ENCODE measurements at places on chromosomes 12 and 14.

DNA sequence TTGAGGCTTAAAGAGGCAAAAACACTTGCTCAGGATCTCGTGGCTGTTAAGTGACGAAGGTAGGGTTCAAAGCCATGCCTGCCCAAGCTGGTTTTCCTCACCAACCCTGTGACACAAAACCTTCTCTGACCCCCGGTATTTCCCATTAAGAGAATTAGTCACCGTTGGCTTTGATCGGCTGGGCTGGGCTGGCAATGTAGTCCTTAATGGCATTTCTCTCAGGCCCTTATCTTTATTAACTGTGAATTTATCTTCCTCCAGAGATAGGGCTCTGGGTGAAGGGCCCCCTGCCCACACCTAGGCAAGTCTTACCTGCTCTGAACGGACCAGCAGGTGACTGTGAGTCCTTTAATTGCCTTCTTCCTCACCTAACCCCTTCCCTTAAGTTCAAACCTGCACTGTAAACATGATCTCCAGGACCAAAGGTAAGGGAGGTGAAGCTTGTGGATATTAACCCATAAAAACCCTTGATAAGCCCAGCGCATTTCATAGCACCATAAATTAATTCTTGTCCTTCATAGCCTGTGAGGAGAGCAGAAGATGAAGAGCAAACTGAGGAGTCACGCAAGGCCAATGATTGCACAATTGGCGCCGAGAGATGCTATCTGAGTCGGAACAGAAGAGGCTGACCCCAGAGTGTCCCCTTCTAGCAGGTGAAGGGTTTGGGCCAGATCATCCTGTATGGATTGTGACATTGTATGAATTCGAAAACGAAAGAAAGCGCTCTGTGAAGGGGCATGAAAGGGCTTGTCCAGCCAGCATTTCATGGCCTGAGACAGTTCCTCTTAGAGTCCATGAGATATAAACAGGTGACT is 790.8 kb upstream of the TBX3 start:
- no peak for DNase-seq

- no peak for DNase-seq
These were observed 89.7 kb downstream of the RFX4 start for GRCh38 chr12:106672314-106673025.

GRCh38 chr12:109545826-109546225 is 27.5 kb downstream of the MMAB start:
- DNase-seq = no peak

GRCh38 chr12:69984241-69984640 is 159.2 kb downstream of the MYRFL start:
- DNase-seq = no peak

- no peak for DNase-seq
These were observed 73.1 kb upstream of the PWP1 start for GRCh38 chr12:107612508-107612907.

DNA sequence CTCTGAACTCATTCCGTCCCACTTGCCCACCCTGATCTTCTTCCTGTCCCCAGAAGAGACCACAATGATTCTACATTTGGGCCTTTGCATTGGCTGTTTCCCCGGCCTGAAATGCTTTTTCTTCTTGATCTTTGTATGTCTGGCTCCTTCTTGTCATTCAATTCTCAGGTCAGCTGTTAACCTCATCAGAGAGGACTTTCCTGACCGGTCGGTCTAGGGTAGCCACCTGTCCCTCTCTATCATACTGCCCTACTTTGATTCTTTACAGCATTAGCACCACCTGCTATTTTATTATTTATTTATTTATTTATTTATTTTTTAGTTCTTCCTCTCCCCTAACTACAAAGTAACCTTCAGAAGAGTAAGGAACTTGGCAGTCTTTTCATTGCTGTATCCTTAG is 84.3 kb downstream of the DYRK2 start:
- no peak for DNase-seq

DNA sequence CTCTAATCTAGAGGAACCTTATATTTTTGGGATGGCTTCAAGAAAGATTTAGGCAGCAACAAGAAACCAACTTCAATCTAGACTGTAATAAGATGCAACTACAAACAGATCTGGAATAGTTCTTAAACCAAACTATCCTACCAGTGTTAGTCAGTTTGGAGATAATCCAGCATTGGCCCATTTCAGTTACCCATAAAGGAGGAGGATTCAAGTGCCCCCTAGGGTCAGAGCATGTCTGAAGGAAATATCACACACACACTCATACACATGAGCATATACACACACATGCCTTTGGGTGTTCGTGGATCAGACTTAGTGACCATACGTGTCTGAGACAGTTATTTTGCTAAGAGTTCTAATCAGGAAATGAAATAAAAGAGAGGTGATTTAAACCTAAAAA is 261.2 kb downstream of the ADAMTS20 start:
- DNase-seq = no peak

DNA sequence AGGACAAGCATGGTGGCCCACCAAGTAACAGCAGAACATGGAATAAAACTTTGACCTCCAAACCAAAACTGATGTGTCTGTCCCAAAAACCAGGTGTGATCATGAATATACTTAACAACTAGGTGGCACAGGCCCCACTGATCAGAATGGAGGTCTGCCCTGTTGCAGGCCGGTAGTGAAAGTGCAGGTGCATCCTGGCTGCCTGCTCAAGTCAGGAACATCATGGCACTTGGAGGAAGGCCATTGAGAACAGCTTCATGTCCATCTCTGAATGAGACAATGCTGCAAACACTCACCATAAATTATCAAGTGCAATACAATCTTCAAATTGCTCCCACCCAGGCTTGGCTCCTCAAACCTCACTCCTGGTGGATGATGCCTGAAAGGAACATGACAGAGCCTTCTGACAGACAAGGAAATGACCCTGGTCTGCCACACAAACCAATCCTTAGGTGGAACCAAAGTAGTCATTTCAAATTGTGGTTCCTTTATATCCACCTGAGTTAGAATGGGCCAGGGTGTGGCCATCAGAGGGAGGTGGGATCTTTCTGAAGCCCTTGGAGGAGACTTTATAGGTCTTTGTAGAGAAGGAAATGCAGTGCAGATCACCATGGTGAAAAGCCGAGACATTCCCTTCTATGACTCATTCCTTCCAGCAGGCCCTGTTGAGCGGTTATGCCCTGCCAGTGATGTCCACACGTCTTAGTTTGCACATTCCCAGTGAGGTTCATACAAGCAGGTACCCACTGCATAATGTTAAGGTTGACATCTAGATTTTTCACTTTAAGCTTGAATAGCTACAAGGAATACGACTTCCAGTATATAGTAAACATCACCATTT is 36.0 kb downstream of the EGLN3 start:
- no peak for DNase-seq

- DNase-seq = no peak
These were observed 39.4 kb downstream of the MVK start for GRCh38 chr12:109612975-109613502.

DNA sequence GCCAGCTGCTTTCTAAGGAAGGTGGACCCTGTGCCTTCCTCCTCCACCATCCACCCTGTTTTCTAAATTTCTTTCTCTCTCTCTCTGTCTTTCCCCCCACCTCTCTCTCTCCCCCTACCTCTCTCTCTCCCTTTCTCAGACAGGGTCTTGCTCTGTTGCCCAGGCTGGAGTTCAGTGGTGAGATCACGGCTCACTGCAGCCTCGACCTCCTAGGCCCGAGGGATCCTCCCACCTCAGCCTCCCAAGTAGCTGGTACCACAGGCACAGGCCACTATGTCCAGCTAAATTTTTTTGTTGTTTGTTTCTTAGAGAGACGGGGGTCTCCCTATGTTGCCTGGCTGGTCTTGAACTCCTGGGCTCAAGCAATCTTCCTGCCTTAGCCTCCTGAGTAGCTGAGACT is 59.8 kb upstream of the STON2 start:
- DNase-seq = no peak

DNA sequence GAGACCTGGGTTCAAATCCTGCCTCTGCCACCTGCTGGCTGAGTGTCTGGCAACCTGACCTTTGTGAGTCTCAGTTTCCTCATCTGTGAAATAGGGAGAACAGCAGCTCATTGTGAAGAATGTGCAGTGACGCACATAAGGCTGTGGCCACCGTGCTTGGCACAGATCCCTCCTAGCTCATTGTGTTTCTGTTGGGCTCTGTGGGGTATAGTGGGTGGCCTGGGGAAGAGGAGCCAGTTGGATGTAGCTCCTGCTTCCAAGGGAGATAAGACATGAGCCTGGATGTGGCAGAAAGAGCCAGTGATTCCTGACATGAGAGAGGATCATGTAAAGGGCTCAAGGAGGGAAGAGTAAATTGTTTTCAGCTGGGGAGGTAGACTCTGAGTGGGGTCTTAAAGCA is 120.0 kb downstream of the ESRRB start:
- no peak for DNase-seq

- DNase-seq = no peak
These were observed 102.8 kb upstream of the NPAS3 start for GRCh38 chr14:32835924-32836323.

GRCh38 chr14:73203527-73203926 is 33.8 kb upstream of the PAPLN start:
- DNase-seq = no peak

- no peak for DNase-seq
These were observed 32.7 kb downstream of the DDX47 start for GRCh38 chr12:12845794-12846243.

DNA sequence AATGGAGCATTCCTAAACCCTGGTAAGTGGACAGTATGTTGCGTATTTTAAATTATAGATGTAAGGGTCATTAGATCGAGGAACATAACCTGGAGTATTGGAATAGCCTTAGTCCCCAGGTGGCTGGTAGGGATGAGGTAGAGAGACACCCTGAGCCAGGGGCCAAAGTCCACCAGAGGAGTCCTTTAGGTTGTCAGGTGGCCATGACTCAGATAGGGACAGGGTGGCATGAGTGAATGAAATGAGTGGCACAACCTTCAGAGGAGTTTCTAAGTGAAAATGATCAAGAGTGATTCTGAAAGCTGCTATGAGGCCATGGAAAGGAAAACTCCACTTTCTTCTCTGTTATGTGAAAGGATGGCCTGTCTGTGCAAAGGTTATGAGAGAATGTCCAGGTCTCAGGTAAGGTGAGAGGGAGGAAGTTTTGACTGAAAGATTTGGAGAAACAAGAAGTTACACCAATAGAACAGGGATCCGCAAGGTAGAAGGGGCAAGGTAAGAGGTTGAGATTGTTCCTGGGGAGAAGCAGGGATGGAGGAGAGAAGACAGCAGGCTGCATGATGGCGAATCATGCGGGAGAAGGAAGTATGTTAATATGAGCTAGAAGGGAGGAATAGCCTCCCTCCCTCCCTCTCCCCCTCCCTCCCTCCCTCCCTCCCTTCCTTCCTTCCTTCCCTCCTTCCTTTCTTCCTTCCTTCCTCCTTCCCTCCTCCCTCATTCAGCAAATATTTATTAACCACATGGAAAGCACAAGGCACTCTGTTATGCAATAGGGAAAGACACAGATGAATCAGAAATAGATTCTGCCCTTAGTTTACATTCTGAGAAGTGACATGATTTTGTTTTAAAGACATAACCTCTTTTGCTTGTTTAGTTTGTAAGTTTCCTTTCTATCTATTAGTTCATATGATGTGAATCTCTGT is 14.0 kb upstream of the RIPK3 start:
- no peak for DNase-seq

GRCh38 chr14:101502761-101503392 is 58.4 kb upstream of the DIO3 start:
- no peak for DNase-seq

DNA sequence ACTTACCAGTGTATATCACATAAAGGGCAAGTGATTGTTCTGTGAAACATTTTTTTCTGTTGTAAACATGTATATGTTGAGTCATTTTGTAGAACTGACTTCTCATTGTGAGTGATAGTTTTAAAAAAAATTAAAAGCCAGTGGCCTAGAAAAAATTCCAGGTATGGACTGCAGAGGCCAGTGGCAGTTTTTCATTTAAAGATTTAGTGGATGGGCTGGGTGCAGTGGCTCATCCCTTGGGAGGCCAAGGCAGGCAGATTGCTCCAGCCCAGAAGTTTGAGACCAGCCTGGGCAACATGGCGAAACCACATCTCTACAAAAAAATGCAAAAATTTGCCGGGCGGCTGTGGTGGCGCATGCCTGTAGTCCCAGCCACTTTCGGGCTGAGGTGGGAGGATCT is 84.7 kb upstream of the MDM1 start:
- no peak for DNase-seq

DNA sequence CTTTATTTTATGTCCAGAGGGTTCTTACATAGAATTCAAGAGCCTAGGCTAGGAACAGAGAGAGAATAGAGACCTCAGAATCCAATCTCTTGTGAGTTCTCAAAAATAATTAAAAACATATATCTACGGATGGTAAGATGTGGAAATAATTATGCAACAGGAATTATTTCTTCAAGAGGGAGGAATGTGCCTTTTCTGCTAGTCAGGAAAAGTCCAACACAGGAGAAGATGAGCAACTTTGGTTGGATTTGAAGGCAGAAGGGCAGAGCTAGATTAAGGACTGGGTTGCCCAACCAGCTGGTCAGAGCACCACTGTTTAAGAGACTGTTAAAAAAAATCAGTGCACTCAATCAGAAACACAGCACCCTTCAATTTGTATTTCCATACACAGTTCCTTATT is 365.5 kb downstream of the ETNK1 start:
- no peak for DNase-seq

DNA sequence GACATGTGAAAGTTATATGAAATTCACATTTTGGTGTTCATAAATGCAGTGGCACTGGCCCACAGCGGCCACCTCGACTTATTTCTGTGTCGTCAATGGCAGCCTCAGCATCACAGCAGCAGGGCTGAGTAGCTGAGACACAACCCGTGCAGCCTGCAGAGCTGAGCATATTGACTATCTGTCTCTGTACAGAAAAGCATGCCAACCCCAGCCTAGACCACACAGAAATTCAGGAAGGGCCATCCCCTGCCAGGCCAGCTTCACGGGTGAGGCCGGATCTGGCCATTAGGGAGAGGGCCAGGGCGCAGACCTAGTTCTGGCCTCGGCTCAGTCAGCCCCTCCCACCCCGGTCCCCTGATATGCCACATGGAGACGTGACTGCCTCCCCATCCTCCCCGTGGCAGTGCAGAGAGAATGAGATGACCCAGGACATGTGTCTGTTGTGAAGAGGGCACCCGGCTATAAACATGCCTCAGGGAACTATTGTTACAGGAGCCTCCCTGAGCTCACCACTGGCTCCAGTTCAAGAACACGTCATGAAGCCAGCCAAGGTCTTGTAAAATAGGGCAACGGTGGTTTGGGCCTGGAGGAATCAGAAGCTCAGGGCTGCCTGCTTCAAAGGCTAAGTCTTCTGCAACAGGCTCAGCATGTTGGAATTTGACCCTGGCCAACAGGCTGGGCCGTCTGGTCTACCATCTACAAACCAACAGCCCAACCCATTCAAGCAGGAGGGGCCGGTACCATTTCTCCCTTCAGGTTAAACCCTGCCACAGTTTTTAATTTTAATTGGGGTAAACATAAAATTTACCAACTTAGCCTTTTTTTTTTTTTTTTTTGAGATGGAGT is 25.5 kb downstream of the SCARB1 start:
- DNase-seq = no peak

GRCh38 chr12:6948873-6949594 is 2.1 kb upstream of the PTPN6 start:
- no peak for DNase-seq

GRCh38 chr12:115756804-115757203 is 520.7 kb downstream of the MED13L start:
- DNase-seq = no peak

- DNase-seq = no peak
These were observed 51.2 kb upstream of the AEBP2 start for GRCh38 chr12:19388131-19388549.

Data from stimulated activated CD4-positive, alpha-beta T cell treated with anti-CD3 and anti-CD28 coated beads, Interleukin-1b, Interleukin-23, amount 100 ng/mL, for 24 hours (primary cell).